Femur (tissue), 1 donor: ENCODE measurements at places on chromosomes 4 and X.

DNA sequence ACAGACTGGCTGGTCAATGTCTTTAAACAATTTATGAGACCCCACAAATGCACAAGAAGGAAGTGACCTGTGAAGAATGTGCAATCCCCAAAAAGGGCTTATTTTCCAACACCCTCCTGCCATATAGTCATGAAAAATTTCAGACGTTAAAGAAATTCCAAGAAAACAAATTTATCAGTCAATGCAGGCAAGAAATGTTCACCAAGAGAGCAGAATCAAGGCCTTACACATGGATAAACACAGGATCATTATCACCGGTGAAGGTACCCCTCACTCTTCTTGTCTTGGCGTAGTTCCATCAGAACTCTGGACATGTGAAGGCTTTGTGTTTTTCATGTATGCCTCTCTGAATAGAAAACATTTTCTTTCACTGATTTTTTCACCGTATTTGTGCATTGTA is 186.7 kb upstream of the GALNTL6 start:
- DNase-seq: no peak

GRCh38 chr4:150261571-150261970 is 183.3 kb downstream of the DCLK2 start:
- DNase-seq: no peak

- DNase-seq: no peak
Observed at GRCh38 chrX:55731826-55732225, 14.3 kb downstream of the RRAGB start.

GRCh38 chr4:30461218-30461617 is 259.0 kb upstream of the PCDH7 start:
- DNase-seq: no peak

DNA sequence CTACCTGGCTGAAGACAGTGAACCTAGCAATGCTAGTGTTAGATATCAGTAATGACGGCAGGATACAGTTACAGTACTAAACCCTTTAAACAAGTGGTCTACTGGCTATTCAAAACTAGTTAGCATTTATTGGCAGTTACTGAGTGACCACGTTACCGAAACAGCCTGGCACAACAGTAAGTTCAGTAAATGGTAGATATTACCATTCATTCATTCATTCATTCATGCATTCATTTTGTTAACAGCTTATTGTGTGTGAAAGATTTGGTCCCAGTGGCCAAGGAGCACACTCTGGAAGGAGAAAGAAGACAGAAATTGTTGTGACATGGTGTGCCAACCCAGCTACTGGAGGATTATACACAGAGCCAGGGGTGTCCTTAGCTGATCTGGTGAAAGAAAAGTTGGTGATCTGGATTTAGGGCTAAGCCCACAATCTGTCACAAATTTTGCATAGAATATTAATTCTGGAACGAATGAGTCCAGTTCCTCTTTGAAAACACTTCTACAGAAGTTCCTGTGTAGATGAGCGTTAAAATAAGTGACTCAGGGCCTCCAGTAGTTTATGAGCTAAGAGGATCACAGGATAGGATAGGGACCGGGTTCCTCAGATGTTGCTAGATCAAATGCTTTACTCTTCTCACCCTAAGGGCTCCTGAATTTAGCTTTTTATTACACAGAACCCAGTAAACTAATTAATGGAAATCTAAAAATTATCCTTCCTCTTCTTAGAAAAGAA is 179.1 kb downstream of the CBR4 start:
- no peak for DNase-seq

GRCh38 chrX:57266275-57266674 is 20.2 kb upstream of the FAAH2 start:
- DNase-seq: no peak

GRCh38 chr4:99404595-99405287 is 30.4 kb downstream of the ADH7 start:
- DNase-seq: no peak

DNA sequence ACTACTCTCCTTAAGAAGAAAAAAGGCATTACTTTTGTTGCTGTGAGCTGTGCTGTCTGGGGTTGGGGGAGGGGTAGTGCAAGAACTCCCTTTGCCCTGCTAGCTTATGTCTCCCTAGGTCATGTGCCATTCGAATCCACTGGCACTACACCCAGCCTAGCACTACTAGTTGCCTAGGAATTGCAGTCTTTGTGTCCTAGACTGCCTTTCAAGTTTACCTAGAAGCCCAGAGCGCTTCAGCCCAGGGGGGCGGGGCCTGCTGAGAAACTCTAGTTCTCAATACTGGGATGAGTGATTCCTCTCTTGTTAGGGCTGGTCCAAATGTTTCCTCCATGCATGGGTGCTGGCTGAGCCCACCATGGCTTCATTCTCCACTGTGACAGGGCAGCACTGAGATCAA is 1011.5 kb downstream of the PCDH19 start:
- no peak for DNase-seq

DNA sequence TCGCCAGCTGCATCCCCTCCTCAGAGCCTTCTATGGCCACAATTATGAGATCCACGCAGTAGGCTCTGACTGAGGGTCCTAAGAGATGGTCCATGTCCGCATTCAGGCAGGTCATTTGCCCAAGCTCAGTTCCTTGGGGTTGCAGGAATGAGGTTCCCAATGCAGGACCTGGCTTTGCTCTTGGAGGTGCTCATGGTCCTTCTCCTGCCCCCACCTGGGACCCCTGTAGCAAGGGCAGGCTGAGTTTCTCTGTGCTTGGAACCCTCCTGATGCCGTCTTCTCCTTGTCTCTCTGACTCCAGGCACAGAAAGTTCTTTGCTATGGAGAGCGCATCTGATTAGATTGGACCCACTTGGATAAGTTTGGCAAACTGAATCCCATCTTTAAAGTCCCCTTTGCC is 16.5 kb upstream of the SHOX start:
- no peak for DNase-seq

- DNase-seq: no peak
Observed at GRCh38 chrX:39855748-39856129, 242.0 kb downstream of the BCOR start.

GRCh38 chrX:10108288-10108687 is 48.5 kb upstream of the CLCN4 start:
- no peak for DNase-seq

DNA sequence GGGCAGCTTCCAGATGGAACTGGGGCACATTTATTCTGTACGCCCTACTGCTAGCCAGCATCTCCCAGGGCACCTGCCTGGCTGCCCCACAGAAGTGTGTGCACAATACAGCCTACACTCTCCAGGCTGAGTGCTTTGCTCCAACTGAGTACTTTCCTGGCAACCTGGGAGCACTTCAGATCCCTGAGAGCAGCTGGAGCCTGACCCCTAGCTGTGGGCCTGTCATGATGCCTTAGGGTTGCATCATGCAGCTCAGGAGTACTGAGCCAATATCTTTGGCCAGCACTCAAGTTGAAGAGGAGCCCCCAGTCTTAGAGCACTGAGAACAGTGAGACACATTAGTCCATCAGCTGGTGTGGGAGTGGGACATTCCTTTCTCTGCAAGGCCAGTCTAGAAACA is 321.9 kb downstream of the CFAP47 start:
- DNase-seq: no peak

DNA sequence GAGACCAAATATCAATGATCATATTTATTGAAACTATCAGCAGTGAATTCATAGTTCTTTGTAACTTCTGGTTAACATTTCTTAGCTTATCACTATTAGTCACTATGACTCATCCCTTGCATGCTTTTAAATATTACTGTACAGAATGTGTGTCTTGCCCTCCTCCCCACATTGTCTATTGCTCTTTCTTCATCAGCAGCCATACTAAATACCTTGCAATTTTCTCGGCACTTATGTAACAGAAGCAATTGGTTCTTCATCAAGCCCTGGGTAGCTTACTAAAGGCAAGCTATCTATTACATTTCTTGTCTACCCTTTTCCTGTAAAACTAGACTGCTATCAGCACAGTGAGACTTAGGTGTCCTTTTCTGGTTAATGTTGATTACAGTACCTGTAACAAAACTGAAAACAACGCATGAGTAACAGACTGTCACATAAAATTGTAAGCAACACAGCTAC is 8.2 kb downstream of the KLHL4 start:
- DNase-seq: no peak

DNA sequence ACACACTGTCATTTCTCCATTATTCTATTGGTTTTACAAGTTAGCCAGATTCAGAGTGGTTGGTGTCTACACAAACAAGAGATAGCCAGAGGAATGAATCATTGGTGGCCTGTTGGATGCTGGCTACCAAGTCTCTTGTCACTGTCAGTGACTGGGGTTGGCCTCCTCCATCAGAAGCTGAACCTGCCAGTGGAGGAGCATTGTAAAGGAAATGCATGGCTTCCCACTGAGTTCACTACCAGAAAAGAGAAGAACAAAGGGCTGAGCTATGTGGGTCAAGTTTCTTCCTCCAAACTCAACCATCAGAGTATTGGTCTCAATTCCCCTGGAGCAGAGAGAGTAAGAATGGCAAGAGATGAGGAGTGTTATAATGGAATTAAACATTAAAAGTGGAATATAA is 26.5 kb upstream of the ANKRD50 start:
- no peak for DNase-seq

DNA sequence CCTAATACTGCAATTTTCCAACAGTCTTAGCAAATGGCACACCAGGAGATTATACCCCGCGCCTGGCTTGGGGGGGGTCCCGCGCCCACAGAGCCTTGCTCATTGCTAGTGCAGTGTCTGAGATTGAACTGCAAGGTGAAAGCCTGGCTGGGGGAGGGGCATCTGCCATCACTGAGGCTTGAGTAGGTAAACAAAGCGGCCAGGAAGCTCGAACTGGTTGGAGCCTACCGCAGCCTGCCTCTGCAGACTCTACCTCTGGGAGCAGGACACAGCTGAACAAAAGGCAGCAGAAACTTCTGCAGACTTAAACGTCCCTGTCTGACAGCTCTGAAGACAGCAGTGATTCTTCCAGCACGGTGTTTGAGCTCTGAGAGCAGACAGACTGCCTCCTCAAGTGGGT is 172.8 kb upstream of the NAP1L5 start:
- DNase-seq: no peak

DNA sequence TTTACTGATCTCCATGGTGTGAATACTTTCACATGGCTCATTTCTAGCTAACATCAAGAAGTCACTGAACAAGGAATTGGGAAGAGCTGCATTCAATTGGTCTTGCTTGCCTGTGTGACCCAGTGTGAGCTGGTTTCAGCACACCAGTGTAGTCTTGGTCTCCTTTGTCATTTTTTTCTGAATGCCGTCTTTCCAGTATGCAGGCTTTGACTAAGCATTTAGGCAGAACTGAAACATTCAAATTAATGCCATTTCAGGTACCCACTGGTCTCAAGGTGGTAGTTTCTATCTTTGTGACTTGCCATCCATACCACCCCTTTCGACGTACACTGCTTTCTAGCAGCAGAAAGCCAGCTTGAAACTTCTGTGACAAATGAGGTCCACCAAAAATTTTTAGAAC is 550.5 kb upstream of the BOD1L1 start:
- no peak for DNase-seq

- DNase-seq: no peak
Observed at GRCh38 chr4:100106982-100107381, 83.3 kb downstream of the DDIT4L start.

DNA sequence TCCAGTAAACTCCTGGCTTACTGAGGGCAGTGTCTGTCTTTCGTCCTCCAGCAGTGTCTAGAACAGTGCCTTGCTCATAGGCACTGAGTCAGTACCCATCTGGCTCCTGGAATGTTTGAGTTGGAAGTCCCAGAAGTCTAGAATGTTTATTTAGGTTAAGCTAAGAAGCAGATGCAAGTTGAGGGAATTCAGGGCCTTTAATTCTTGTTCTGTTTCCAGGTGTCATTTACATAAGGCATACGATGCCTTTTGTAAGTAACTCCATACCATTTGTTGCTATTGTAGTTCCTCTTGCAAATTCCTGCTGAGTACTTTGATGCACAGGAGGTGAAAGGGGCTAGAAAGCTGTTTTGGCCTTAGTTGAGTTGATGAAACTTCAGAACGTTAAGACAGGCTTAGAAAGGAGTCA is 22.2 kb downstream of the ARHGAP10 start:
- no peak for DNase-seq

GRCh38 chr4:37770016-37770415 is 56.5 kb upstream of the PGM2 start:
- no peak for DNase-seq

GRCh38 chrX:131675596-131676194 is 131.8 kb downstream of the OR13H1 start:
- DNase-seq: no peak

DNA sequence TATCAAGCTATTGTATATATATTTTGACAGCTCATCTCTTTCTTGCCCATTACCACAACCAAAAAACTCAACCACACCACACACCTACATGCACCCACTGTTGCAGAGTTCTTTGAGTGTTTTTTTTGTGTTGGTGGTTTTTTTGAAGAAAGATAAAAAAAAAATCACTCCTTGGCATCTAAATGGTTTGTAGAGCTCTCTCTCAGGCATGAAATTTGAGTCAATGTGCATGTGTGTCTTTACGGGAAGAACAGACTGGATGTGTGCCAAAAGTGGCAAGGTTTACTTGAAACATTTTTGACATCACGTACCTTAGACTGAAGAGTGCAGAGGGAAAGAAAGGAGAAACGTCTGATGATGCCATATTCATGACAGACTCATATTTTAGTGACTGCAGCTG is 154.2 kb downstream of the FHIP1A start:
- DNase-seq: no peak

DNA sequence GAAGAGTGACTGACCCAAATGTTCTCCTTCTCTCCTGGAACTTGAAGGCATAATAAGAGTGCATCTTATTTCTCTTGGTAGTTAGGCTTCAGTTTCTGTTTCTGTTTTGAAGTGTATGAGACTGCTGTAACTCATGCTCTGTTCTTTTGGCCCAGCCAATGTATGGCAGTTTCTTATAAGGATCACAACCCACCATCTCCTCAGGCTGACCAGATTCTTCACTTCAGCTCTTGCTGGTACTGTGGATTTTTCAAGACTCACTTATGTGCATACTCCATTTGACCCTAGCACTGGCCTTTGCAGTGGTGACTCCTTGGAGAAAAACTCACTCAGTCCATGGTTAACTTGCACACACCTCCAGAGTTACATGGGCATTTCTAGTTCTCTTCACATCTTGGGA is 9.6 kb upstream of the YTHDC1 start:
- no peak for DNase-seq

- no peak for DNase-seq
Observed at GRCh38 chrX:1023676-1024075, 188.8 kb downstream of the CRLF2 start.

DNA sequence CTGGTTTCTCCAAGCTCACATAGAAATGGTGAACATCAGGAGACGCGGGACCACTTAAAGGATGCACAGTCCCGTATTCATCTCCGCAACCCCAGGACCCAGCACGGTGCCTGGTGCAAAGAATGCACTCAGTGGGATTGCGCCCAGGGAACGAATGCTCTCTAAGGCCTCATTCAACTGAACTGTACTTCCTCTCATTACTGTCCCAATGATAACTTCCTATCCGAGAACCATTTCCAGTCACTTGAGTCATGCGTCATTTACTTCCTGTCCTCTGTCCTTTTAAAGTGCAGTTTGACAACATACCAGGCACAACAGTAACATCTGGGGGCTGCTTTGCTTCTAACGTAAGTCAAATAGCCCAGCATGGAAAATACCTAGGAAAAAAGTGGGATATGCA is 75.7 kb downstream of the RBM47 start:
- DNase-seq: no peak

GRCh38 chr4:152107736-152108500 is 347.1 kb upstream of the GATB start:
- no peak for DNase-seq

- no peak for DNase-seq
Observed at GRCh38 chr4:6928081-6928480, 18.5 kb downstream of the TBC1D14 start.

GRCh38 chr4:101008503-101008902 is 338.8 kb downstream of the PPP3CA start:
- no peak for DNase-seq
